HCEC 1CT (cell line): ENCODE measurements at places on chromosomes 5 and 9.

DNA sequence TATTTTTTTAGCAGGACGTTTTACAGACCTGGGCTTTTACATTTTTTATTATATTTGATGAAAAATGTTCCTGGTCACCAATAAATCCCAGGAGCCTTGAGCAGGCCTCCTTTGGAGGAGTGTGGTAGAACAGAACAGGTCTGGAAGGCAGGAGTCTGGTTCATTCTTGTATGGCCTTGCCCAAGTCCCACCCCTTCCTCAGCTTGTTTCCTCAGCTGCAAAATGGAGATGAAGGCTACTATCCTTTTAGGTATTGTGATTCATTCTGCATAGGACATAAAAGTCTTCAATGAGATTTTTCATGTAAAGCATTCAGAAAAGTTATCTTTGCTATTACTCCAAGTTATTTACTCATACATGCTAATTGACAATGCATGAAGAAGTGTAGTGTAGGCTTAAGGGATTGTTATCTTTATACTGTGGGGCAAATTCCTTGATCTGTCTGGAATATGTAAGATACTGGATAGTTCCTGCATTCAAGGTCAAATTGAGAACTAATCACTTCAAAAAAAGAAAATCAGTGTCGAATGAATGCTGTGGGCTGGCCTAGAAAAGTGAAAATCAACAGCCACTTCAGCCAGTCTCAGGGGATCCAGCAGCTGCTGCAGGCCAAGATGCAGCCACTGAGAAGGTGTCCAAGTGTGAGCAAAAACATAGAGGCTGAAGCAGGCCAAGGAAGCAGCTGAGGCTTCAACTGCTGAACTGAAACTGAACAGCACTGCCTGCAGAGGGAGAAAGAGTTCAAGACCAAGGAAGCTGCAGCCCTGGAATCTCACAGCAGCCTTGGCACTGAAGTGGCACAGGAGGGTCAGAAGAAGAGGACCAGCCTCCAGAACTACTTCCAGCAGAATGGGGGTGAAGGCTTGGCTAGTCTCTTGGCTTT is 15.5 kb upstream of the SLC36A3 start:
- peak; percentile 21 for DNase-seq

DNA sequence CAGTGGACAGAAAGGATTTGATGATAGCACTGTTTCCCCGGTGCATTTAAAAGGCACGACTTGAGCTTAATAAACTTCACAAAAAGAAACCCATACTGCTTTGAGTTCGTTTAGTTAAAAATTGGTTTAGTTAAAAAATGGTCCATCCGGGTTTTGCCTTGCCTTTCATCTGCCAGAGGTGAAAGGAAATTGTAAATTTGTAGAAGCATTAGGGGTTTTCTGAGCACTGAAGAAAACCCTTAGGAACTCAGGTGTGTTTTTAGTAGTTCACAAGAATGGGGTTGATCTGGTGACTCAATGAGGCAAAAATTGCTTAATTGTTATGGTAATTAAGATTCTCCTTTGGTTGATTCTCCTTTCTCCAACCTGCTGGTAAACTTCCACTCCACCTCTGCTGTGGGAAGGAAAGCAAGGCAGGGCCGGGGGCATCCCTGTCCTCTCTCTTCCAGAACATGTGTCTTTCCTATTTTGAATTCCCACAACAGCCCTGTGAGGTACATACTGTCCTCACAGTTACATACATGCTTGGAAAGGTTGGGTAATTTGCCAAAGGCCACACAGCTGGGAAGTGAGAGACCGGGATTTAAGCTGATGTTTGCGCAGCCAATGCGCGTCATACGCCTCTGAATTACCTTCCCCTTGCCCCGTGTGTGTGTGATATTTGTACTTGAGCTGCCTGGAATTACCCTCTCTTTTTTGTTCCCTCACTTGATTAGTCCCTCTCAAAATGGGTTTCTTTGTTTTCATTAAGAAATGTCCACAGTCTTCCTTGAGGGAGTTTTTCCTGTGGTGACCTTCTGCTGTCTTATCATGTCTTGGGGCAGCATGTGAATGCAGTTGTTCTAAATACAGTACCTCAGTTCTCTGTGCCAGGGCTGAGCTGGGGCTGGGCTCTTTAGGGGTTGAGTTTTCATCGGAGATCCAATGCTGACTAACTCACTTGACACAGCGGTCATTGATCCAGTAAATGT is 94.4 kb downstream of the ARHGAP26 start:
- no peak for DNase-seq

DNA sequence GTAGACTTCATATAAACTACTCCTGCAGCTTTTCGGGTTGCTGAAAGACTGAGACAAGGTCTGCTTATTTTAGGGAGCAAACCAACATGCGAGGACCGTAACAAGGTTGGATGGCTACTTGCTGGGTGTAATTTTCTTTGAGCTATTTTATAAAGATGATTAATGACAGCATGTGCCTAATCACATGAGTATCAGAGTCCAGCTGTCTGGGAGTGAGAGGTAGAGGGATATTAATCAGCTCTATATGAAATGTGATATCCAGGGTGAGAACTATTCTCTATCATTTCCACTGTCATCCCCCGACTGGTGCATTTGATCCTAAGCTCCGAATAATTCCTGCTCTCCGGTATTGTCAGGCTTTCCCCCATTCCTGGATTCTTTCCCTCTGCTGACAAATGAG is 193.8 kb upstream of the HMHB1 start:
- no peak for DNase-seq

GRCh38 chr5:60594715-60595477 is 105.1 kb downstream of the DEPDC1B start:
- DNase-seq, result no peak

DNA sequence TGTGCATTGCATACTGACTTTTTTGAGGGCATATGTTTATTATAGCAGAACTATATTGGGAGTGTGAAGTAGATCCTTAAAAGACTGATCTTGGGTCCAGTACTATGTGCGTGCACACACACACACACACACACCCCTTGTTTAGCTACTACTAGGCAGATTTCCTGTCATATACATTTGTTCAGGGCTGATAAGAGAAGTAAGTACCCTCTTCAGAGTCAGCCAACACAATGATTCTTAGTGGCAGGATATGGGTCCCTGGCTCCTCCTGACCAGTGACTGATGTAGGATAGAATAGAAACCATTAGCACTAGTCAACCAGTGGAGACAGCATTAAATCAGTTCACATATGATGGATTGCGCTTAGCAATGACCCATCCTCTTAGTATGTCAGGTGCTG is 76.2 kb upstream of the MIER3 start:
- DNase-seq, result no peak

DNA sequence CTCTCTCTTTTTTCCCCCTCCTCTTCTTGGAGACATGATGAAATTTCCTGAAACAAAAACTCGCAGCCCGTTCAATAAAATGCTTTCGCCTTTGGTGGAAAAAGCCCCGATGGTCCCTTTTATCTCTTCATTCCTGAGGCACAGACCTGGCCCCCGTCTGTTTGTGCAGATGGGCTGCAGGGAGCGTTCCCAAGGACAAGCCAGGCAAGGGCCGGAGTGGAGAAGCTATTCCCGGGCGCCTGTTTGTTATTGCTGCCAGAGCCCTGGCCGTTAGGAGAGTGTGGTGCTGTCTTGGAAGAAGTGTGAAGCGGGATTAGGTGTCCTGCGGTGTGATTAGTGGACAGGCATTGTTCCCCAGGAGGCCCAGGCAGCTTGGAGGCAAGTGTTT is 71.9 kb downstream of the SMIM23 start:
- DNase-seq, result no peak

DNA sequence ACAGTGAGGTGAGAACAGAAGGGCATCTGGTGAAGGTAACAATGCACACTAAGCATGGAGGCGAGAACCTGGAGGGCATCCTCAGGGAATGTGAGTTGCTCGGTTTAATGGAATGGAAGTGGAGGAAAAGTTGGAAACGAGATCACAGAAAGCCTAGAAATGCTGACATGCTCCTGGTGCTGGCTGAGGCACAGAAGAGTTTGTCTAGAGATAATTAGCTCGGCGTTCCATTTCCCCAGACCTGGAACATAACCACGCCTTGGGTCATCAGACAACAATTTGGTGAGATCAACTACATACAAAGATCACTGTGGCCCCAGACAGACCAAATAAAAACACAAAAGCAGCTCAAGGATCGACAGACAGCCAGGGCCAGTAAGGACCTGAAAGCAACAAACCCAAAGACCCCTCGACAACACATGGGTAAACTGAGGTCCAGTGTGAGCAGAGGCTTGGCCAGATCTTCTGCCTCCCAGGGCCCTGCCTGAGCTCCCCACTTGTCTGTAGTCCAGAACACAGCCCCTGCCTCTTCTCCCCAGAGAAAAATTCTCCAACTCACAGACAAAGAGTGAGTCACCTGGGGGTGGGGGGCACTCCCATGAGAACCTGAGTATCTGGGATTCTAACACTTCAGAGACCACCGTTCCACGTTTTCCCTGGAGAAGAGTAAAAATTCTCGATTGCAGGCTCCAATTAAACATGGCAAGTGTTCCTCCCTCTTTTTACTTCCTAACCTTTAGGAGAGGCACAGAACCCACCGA is 52.5 kb downstream of the SHB start:
- peak; percentile 58 for DNase-seq

DNA sequence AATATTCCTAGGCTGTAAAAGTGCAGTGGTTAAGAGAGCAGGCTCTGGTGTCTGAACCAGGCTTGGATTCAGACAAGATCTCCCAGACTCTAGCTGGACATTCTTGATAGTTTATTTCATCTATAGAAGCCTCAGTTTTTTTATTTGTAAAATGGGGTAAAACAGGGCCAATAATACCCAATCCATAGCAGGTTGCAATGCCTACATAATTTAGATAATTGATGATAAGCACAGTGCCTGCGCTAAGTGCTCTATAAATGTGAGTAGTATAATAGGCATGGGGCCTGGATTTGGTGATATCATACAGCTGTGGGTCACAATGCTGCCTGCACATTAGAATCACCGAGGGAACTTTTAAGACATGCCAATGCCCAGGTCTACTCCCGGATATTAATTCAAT is 603.5 kb downstream of the ISL1 start:
- DNase-seq, result no peak

- DNase-seq, result no peak
Observed at GRCh38 chr9:69207503-69207902, 33.4 kb downstream of the TJP2 start.

DNA sequence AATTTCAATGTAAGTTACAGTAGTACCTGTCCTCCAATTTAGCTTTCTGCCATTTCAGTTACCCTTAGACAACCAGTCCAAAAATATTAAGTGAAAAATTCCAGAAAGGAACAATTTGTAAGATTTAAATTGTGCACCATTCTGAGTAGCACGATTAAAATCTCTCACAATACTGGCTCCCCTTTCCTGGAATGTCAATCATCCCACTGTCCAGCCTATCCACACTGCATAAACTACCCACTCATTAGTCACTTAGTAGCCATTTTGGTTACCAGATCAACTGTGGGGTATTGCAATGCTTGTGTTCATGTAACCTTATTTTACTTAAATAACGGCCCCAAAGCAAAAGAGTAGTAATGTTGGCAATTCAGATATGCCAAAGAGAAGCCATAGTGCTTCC is 11.6 kb downstream of the KIF24 start:
- DNase-seq, result no peak

DNA sequence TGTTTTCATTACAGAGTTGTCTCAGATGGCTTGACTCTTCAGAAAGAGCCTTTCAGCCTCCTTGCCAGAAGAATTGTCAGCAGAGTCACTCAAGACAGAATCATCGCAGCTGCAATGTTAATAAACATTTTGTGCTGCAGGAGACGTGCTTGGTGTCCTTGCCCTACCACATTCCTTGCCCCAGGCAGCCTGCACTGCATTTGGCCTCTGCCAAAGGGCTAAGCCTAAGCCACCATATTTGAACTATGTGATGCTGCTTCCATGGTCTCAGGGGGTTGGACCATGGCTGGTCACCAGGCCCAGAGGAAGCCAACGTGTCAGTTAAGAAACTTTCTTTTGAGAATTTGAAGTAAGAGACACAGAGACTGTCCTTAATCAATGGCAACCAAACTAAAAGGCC is 145.4 kb downstream of the ACTL7B start:
- DNase-seq, result no peak

- DNase-seq, result no peak
Observed at GRCh38 chr9:97763874-97764273, 66.7 kb upstream of the XPA start.

DNA sequence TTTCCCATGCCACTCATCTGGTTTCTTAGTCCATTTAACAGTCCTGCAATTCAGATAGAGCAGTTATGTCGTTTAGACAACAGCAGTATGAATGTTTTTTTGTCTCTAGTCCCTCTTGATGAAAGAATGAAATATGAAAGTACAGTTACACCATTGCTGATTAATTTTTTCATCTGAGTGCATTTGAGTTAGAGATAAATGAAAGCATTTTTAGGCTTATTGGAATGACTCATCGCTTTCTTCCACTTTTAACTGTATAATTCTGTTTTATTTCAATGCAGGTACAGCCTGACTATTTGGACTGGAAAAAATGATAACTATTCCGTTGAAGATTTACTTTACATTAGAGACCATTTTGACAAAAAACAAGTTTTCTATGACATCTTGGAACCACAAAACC is 28.7 kb downstream of the ANKRD34B start:
- no peak for DNase-seq

DNA sequence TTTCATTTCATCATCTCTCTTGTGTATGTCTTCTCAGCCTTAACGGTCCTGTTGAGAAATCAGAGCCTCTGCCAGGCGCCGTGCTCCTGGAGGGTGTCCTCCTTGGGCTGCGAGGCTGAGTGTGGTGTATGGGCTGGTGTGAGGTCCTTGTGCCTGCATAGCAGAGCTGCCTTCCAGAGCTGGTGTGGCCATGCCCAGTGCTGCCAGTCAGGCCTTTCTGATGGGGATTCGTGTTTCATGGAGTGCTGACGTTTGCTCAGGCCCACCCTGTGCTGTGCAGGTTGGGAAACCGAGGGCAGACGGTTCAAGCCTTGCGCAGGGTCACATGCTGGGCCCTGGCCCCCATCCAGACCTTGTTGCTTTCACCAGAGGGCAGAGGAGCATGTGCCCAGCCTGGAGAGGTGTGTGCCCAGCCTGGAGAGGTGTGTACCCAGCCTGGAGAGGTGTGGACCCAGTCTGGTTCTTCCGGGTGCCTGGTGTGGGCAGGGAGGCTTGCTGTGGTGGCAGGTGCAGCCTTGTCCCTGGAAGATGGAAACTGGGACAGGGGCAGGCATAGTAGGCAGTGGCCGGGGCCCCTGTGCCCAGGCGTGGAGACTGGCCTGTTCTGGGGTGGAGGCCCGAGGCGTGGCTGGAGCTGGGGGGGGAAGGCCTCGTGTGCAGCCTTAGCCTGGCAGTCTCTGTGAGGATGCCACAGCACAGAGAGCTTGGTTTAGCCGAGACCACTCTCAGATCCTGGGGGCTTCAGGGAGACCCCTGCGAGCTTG is 84.0 kb downstream of the RXRA start:
- DNase-seq, result no peak

DNA sequence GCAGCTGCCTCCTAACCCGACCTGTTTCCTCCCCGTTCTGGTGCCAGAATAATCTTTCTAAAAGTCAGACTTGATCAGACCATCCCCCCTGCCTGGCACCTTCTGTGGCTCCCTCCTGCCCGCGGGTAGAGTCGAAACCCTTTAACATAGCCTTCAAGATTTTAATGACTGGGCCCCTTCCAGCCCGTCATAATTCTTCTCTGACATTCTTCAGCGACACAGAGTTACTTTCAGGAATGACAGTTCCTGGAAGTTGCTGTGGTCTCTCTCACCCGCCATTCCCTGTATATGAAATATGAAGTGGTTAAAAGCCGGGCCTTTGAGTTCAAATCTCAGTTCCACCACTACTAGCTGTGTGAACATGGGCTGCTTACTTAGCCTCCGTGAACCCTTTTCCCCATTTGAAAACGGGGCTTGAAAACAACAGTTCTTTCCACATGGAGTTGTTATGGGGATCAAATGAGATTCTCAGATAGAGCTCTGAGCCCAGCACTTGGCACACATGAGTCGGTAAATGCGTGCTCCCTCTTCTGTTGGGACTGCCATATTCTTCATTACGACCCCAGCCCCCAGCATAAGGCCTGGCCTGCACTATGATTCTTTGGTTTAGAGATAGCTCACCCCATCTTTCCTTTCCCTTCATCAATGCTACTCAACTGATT is 737 bp downstream of the NANS start:
- peak; percentile 31 for DNase-seq
